ENCODE measurements at places on chromosomes 5 and 9. TPM values are rescaled to one million over a fixed set of nuclear protein-coding genes. Genes with fewer than 3 reads are reported as not detected.

DNA sequence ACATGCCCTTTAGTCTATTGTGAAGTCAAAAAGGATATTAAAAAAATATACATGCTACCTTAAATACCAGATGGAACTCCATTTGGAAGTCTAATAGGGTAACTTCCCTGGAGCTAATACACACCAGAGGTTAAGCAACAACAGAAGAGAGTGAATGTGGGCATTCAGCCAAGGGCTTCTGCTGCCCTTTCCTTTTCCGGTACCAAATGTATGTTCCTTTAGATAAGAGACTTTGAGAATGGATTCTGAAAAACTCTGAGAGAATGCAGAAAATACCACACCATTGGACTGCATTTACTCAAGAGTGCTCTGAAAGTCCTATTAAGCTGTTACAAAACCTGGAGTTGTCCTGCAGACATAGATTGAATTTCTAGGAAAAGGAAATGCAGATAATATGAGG is 23.8 kb upstream of the TRPM3 start:
- no peak for DNase-seq

DNA sequence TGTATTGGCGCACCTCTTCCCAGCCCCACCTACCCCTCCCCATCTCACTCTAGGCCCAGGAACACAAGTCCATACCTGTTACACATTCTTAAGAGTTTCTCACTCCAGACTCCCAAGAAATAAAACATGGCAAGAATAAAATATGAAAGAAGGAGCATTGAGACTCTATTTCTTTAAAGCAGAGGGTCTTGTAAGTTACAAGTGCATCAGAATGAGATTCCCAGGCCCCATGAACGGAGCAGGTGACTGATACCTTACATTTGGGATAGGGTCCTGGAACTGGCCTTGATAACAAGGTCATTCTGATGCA is 5.7 kb downstream of the EGR1 start:
- DNase-seq, result no peak

DNA sequence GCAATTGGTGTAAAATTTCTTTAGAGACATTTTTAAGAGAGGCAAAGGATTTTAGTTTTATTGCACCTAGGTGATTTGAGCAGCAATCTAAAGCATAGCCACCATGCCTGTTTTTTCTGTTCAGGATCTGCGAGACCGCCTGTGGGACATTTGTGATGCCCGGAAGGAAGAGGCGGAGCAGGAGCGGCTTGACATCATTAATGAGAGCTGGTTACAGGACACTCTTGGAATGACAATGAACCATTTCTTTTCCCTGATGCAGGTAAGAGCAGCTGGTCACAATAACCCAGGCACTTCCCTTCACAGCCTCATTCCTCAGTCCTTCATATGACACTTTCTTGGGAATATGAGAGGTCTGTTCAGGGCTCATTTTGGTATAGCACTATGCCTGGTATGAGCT is 103.2 kb upstream of the IL7R start:
- no peak for DNase-seq

The LYRM7 gene
- 13.4 TPM for total RNA-seq

The FNIP1 gene
- total RNA-seq, result 34.1 TPM

GRCh38 chr9:136507221-136507991 is 24.6 kb upstream of the SEC16A start:
- no peak for DNase-seq

DNA sequence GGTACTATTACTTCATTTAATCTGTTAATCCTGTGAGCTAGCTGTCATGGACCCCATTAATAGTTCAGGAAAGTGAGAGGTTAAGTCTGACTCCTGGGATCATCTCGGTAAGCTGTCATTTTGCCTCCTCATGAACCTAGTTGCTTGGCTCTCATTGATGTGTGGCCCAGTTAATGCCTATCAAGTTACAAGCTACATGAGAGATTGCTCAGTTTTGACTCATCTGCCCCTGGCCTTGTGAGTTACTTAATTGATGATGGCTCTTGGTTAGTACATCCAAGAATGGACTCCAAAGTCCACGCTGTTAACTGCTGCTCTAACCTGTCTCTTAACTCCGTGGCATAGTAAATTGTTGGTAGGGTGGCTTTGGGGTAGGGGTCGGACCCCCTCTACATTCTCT is 23.9 kb downstream of the LARP1 start:
- no peak for DNase-seq

GRCh38 chr5:96321345-96321744 is 111.7 kb downstream of the PCSK1 start:
- DNase-seq, result no peak

The TLR4 gene
- 31.3 TPM for total RNA-seq

- no peak for DNase-seq
These were observed 210.7 kb upstream of the SLC24A2 start for GRCh38 chr9:19999491-20000057.
